Caco-2 (cell line): ENCODE measurements at places on chromosomes 6 and 20. TPM values are rescaled to one million over a fixed set of nuclear protein-coding genes. Genes with fewer than 3 reads are reported as not detected.

DNA sequence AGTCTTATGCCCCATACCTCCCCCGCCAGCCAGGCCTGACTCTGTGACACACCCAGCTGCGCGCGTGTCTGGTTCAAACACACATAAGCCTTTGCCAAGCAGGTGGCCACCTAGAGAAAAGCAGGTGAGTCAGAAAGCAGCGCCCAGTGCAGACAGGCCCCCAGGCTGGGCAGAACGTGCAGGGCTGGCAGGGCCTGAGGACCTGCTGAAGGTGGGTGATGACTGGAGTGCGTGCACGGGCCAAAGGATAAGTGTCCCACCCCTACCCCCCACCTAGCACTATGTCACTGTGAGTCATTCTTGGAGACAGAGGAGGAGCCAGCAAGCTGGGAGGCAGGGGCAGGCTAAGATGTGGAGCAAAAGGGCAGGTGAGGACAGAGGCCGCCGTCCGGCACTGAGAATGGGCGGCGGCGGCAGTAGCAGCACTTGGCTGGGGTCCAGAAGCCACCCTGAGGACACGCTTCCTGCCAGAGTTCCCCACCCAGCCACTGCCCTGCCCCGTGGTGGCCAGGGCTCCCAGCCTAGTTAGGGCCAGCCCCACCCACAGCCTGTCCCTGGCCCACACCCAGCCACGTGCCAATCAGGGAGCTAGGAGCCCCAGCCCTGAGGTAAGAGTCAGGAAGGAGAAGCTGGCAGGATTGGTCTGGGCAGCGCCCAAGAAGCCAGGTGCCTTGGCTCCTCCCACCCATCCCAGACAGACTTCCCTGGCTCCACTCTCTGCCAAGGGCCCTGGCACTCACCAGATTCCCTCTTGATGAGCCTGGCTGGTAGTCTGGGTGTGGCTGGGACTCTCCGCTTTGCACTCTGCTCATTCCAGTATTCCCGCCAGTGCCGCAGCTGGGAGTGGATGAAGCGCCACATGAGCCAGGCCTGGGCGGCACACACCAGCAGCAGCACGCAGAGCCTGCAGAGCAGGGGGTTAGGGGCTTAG lies 72.7 kb downstream of the TRAM2 start:
- H3K4me1 ChIP-seq, result no peaks in the 10 kb centered on the region
- no peak overlapping the region for H3K4me3 ChIP-seq
- DNase-seq, result no peak
- H3K36me3 ChIP-seq, result peaks cover 4% of the 10 kb centered on the region; the same call in 1 of the 2 replicates

DNA sequence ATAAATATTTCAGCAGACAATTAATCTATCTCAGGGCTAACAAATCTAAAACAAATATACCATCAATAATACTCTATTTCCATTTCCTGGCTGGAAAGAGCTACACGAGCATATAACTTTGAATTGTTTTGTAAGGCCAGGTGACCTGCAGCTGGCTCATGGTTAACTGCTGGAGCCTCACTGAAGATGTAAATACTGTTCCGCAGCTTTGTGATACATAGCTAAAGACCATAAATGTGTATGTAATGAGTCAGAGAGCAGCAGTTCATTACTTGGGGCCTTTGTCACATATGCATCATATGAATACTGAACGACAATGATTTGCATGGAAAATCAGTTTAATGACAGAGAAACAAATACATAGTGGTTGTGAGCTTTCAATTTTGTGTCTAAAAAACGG lies 109.4 kb upstream of the CCN2 start:
- peak; percentile 10 for DNase-seq
- H3K27me3 ChIP-seq, result no peaks in the 10 kb centered on the region
- no peak overlapping the region for H3K27ac ChIP-seq
- no peak overlapping the region for H3K4me3 ChIP-seq
- no peaks in the 10 kb centered on the region for H3K36me3 ChIP-seq

DNA sequence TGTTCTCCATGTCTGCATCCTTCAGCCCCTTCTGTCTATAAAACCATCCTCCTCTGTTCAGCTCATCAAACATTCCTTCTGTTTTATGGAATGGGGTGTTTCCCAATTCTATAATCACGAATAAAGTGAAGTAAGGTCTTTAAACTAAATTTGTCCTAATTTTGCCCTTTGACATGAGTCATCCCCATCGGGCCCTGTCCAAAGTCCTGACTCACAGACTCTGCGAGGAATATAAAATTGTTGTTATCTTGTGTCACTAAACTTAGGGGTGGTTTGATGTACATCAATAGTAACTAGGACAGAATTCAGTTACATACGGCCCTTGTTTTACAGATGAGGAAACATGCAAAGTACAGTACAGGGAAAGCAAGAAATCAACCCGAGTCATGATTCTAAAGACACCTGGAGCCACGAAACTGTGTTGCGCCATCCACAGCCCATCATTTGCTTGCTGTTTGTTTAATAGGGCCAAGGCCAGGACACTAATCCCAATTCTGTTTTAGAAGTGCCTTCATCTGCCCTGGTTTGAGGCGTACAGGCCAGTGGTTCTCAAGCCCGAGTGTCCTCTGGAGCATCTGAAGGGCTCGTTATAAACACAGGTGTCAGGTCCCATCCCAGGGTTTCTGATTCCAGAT lies 2.8 kb downstream of the ACSS1 start:
- peaks cover 47% of the 10 kb centered on the region for H3K4me1 ChIP-seq
- H3K27me3 ChIP-seq, result no peaks in the 10 kb centered on the region
- H3K36me3 ChIP-seq, result no peaks in the 10 kb centered on the region; the same call in 1 of the 2 replicates
- no peak overlapping the region for H3K4me3 ChIP-seq
- peak; percentile 9 for DNase-seq
- H3K27ac ChIP-seq, result no peak overlapping the region

GRCh38 chr6:124420116-124420840 lies 542.0 kb upstream of the RNF217 start:
- no peak overlapping the region for H3K4me3 ChIP-seq
- H3K4me1 ChIP-seq, result no peaks in the 10 kb centered on the region
- H3K36me3 ChIP-seq, result no peaks in the 10 kb centered on the region
- DNase-seq, result no peak
- no peak overlapping the region for H3K27ac ChIP-seq

DNA sequence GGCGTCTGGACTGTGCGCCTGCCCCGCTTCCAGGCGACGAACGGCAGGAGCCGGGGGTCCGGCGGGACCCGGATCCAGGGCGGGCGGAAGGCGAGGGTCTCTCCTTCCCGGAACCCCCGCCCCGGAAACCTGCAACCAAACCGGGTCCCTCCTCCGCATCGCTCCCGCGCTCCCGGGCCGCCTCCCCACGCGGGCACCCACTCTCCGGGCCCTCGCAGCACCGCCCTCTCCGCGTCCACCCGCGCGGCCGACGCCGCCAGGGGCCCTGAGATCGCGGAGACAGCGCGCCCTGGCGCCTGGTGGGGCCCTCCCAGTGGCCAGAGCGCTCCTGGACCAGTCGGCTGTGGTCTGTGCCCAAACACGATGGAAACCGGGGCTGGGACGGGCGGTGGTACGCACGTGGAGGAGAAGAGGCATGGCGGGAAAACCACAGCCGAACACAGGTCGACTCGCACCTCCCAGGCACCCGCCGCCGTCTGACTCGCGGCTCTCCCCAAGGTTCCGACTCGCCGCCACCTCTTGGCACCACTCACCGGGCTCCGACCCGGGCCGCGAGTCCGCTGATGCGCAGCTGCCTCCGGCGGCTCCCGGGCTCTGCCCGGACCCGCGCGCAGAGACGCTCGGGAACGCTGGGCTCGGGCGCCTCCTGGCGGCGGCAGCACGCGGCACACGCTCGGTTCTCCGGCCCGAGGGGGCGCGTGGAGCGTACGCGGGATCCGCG lies 7.9 kb downstream of the NKX2-2 start:
- no peak overlapping the region for H3K27ac ChIP-seq
- peaks cover 13% of the 10 kb centered on the region for H3K4me1 ChIP-seq
- H3K4me3 ChIP-seq, result peak overlapping the region; percentile 62
- H3K27me3 ChIP-seq, result no peaks in the 10 kb centered on the region
- peak; percentile 81 for DNase-seq

- no peak for DNase-seq
- no peak overlapping the region for H3K27ac ChIP-seq
- no peaks in the 10 kb centered on the region for H3K36me3 ChIP-seq
- H3K27me3 ChIP-seq, result no peaks in the 10 kb centered on the region
- no peak overlapping the region for H3K4me3 ChIP-seq
Observed at GRCh38 chr6:18306977-18307376, 42.6 kb upstream of the DEK start.

DNA sequence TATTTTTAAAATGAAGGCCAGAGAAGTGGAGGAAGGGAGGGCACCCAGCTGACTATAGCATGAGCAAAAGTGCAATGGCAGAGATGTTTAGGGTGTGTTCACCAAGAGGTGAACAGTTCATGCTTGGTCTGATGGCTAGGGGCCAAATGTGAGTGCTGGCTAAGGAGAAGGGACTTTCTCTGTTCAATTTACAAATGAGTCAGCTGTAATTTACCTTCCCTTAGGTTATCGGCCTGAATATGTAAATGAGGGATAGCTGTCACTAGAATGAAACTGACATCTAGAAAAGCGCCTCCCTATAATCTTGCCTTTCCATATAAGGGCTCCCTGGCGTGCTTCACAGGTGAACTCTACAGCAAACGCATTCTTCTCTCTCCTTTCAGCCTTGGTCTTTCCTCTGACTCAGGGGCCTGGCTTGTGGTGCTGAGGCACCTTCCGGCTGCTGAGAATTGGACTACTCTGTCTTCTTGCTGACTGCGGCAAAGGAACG lies 114.7 kb upstream of the BACH2 start:
- no peak overlapping the region for H3K4me3 ChIP-seq
- H3K4me1 ChIP-seq, result no peaks in the 10 kb centered on the region
- H3K27me3 ChIP-seq, result no peaks in the 10 kb centered on the region
- H3K27ac ChIP-seq, result no peak overlapping the region

GRCh38 chr6:13814938-13815575 lies 700 bp upstream of the MCUR1 start:
- peaks cover 36% of the 10 kb centered on the region for H3K4me1 ChIP-seq
- DNase-seq, result no peak
- H3K27ac ChIP-seq, result peak overlapping the region; percentile 83
- no peaks in the 10 kb centered on the region for H3K36me3 ChIP-seq

DNA sequence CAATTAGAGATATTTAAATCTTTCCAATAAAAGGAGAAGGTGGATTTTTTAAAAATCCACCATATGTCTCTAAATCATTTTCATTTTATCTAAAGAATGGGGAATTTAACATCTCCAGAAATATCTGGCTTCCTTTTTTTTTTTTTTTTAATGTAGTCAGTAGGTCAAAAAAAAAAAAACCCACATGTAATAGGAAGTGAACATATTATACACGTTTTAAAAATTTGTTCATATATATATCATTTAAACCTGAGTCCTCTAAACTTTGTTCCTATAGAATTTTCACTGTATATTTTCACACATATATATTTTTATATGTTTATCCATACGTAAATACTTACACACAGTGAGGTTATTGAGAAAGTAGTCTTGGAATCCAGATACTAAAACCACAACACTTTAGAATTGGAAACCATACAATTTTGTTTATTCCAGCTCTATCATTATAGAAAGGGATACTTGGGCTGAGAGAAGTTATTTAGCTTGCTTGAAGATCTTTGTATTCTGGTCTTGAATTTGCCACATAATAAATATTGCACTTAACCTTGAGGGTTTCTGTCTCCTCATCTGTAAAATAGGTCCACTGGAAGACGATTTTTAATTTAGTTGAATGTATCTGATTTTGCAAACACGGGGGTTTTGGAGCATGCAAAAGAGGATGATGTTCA lies 62.1 kb upstream of the ZNF217 start:
- no peaks in the 10 kb centered on the region for H3K27me3 ChIP-seq
- H3K4me3 ChIP-seq, result no peak overlapping the region

PPP1R11 gene
- total RNA-seq, result 35.5 and 35.6 TPM in 2 replicates
